ENCODE measurements at places on chromosomes 1 and 21.
A peak's percentile ranks its signal among the peaks of the same experiment; 100 is the strongest.

DNA sequence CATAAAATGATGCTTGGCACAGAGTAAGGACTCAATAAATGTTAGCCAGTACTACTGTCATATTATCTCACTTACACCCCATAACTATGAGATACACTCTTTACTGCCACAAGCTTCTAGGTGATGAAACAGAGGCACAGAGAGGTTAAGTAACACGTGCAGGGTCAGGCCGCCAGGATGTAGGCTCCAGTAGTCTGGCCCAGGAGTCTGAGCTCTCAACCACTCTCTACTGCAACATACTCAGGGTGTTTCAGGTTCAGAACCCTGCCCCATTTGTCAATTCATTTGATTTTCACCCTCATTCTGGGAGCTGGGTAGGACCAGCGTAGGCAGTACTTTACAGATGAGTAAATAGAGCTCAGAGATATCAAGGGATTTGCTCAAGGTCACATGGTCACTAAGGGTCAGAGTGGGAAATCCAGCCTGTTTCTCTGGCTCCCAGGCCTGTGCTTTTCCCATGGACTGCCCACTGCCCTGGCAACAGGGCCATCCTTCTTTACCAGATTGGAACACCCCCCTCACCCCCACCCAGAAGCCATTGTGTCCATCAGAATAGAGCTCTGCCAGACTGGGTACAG is 21.2 kb downstream of the IQGAP3 start:
- no peak for DNase-seq

DNA sequence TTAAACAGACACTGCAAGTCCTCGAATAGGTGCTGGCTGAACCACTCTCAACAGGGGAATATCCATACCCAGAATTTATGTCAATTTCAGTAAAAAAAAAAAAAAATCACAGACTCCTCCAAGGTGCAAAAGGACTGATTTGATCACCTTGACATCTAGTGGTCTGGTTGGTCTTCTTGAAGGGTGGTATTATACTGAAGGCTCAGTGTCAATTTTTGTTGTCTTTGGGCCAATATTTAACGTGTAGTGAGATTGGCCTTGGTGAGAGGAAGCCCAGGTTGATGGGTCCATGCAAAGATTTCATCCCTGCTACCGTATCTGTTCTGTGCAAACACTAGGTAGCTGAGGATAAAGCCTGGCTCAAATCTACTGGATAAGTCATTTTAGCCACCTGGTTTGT is 4.0 kb upstream of the GBP5 start:
- no peak for DNase-seq

- DNase-seq: no peak
These were observed 1.3 kb upstream of the S100A3 start for GRCh38 chr1:153550398-153550758.

DNA sequence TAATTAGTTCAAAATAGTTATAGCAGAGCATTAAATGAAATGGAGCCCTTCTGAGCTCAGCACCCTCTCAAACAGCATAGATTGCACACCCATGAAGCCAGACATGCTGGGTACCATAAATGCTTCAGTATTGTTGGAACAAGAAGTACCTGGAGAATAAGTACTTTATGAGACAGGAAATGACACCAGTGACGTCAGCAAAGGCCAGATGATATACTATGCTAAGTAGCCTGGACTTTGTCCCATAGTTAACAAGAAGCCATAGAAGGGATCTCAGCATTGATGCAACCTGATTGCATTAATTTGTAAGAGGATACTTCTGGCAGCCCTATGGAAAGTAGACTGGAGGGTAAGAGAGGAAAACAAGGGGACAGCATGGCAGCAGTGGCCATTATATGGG is 16.3 kb upstream of the GADD45A start:
- DNase-seq: no peak

GRCh38 chr1:39683591-39684312 is 7.5 kb downstream of the HPCAL4 start:
- no peak for DNase-seq

DNA sequence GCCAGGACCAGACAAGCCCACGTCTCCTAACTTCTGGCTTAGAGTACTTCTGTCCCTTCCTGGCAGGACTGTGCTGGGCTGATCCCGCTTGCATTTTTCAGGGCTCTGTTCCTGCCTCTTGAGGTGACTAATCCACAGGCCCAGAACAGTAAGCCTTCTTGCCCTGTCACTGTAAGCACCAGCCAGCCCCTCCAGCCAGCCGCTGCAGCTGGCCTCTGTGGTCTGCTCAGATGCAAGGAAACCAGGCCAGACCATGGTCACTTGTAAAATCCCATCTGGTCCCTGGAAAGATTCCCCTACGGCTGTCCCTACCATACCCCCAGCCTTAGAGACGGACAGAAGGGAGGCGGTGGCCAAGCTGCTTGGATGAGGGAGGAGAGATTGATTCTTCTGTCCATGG is 74.2 kb downstream of the KIRREL1 start:
- no peak for DNase-seq

DNA sequence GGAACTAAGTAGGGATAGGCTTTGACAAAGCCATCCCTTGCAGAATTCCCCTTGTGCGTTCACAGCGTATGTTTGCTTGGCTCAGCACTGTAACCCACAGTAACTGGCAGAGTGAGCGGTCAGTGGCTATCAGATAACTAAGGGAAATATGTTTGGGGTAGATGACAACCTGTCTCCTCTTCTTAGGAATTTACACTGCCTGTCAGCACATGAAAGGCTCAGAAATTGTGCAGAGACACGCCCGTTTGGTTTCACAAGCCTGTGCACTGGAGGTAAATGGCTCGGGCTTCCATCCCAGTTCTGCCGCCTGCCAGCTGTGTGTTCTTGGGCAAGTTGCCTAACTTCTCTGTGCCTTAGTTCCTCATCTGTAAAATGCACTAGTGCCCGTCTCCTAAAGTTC is 101.2 kb downstream of the PRDM2 start:
- DNase-seq: no peak

GRCh38 chr1:158289811-158290210 is at the start of gene CD1C:
Gene CD1C (plus strand): TSS chr1:158289923. CDS start chr1:158290065, 142 bp downstream.
- DNase-seq: no peak

GRCh38 chr1:226985839-226986463 is 45.9 kb downstream of the COQ8A start:
- DNase-seq: no peak

- no peak for DNase-seq
These were observed 53.8 kb downstream of the PLPP3 start for GRCh38 chr1:56525489-56526041.

- DNase-seq: no peak
These were observed 58.9 kb downstream of the RHOU start for GRCh38 chr1:228794173-228794572.

DNA sequence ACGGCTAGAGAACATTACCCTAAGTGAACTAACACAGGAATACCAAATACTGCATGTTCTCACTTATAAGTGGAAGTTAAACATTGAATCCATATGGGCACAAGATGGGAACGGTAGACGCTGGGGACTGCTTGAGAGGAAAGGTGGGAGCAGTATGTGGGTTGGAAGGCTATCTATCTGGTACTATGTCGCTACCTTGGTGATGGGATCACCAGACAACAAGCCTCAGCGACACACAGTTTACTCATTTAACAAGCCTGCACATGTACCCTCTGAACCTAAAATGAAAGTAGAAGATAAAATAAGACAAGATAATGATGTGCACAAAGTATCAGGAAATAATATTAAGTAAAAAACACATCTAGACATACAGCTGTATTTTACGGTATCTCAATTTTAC is 819 bp downstream of the PYHIN1 start:
- DNase-seq: no peak

GRCh38 chr1:224149709-224150108 is 33.3 kb upstream of the DEGS1 start:
- no peak for DNase-seq

DNA sequence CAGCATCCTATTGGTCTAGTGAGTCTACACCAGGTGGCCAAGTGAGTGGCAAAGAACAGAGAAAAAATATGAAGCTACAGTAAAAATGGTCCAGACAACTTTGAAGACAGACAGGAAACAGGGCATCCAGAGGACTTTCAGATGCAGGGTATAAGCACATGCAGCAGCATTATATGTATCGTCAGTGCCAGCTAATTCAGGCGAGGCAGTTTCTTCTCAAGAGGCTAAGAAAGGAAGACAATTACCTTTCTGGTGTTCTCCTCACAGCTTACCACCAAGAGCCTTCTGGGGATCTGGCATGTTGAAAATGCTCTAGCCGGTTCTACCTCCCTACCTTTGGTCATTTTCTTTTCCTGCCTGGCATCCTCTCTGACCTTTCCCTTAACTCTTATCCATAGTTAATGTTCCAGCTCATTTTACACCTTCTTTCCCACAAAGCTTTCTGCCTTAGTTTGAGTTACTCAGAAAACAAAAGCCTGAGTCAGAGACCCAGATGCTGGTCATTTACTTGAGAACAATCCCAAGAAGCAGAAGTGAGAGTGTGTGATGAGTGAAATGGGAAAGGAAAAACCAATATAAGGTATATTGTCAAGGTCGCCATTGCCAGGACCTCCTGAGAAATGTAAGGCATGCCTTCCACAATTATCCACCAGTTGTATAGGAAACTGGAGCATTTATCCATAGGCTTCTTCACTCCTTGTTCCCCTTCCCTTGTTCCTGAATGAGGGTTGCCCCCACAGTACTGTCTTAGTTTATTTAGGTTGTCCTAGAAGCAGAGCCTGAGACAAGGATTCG is 444.1 kb downstream of the PLPP3 start:
- no peak for DNase-seq

- no peak for DNase-seq
These were observed 56.0 kb upstream of the DSCAM start for GRCh38 chr21:40902993-40903392.

DNA sequence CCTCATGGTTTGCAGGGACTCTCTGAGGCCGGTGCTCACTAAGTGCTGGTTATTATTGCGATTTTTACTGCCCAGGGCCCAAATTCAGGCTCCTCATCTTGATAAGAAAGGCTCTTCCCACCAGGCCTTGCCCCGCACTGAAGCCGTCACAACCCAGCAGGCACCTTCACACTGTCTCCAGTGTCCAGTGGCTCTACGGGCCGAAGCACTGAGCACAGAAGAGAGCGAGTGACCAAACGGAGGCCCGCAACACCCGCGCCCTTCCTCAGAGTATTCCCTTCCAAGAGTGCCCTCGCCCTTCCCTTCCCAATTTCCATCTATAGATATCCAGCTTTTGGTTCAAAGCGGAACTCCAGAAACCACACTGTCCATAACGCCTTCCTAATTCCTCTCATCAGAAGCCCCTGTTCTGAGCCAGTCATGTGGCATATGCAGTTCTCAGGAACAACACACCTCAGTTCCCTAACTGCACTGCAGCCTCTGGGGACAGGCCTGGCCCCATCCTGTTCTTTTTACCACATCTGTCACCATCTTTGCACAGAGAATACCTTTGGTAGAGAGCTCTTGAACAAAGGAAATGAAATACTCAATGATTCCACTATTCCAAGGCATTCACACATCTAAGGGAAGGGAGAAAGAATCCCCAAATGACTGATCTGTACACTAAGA is 15.1 kb downstream of the FALEC start:
- DNase-seq: no peak

DNA sequence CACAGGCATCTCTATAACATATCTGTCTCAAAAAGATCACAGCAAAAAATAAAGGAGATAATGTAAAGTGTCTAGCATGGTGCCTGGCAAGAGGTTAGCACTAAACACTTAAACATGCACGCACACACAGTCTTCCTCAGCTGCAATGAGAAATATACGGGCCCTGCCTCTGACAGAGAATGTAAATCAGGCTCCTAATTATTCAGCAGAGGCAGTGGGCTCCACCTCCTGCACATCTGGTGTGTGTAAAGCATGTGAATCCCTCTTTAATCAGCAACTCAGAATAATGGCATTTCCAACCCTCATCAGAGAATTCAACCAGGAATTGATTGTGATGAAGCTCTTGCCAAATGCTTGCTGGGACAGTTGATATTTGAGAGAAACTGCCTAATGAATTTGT is 85.6 kb upstream of the KCNA3 start:
- DNase-seq: no peak

DNA sequence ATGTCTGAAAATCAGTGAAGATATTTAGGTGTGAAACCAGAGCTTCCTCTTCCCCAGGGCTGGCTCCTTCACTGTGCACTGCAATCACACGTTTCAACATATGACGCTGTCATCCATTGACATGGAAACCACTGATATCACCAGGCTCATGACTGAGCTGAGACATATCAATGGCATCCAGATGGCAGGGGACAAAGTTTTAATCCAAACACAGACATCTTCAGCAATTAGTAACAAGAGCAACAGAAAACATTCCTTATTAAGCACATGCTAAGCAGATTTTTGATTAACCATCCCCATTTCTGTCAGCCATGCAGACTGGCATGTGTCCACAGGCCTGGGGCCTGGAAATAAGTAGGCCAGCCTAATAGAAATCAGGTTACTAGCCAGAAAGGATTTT is 108.0 kb upstream of the ADAR start:
- no peak for DNase-seq

DNA sequence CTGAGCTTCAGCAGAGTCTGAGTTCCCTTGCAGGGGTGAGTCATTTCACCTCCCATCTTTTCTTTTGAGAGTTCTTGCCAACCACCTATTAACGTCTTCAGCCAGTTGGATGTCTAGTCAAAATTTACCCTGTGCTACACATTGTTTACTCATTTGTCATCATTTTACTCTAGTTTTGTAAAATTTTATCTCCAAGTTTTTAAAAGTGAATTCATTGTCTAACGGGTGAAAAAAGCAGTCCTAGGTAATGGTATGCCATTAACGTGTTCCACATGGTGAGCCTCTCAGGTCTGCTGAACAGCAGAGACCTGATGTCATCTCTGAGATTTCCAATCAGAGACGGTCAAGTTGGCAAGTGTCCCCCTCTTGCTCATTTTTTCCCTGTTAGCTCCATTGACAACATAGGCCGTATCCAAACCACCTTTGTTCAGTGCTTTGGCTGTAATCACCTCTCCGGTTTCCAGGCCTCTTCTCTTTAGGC is 85.4 kb downstream of the TBX15 start:
- no peak for DNase-seq

DNA sequence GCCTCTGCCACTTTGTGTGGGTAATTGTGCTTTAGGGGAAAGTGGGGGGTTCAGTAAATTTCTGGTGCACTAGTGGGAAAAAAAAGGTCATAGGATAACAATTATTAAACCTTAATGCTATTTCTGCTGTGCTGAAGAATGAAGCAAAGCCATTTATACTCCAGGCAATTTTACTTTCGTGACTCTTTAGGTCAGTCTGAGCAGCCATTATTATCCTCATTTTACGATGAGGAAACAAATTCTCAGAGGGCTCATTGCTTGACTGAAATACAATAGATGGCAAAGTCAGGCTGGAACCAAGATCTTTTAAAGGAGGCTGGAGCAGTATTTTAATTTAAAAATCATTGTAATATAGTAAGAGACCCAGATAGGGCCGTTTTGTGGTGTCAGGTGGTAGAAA is 248.0 kb downstream of the GREM2 start:
- DNase-seq: no peak

GRCh38 chr1:223500560-223501425 is 107.6 kb downstream of the CCDC185 start:
- DNase-seq: peak; percentile 6

- peak; percentile 71 for DNase-seq
These were observed 29.0 kb downstream of the MRPL39 start for GRCh38 chr21:25578056-25578961.

DNA sequence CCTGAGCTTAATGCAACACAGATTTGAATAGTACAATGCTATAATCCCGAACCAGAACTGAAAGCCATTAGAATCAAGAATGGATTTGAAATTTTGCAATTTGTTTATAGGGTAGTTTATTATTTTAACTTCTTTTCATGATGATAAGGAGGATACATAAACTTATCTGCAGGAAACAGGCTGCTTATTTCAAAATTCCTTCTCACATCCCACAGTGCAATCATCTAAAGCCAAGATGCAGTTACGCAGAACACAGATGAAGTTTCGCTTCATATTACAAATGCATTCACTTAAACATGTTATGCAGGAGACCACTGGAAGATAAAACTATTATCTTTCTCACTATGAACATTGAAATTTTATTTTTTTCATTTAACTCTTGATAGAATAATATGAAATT is 1019.6 kb downstream of the PLA2G4A start:
- no peak for DNase-seq
